ENCODE measurements at places on chromosomes 4 and X.

DNA sequence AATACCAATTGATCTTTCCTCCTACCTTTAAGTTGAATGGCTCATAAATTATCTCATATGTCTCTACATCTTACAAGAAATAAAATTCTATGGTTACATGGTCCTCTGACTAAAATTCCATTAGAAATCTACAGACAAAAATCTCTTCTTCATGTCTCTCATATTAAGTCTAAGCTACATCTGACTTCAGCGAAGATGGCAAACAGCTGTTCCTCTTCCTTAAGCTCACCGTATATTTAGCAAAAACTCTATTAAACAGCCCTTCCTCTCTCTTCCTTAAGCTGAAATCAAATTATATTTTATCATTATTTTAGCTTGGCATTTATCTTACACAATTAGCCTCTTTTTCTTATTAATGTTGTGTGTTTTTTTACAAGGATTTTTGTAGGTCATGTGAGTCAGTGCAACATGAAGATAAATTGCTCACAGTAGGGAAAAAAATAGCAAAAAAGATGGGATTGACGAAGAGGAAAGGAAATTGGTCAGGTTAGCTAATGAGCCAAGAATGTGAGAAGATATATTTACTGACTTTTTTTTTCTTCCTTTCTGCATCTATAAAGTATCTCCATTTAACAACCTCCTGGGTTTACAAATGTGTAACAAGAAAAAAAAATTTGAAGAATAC, 2412.8 kb downstream of the ARAP2 start:
- no peak for DNase-seq

DNA sequence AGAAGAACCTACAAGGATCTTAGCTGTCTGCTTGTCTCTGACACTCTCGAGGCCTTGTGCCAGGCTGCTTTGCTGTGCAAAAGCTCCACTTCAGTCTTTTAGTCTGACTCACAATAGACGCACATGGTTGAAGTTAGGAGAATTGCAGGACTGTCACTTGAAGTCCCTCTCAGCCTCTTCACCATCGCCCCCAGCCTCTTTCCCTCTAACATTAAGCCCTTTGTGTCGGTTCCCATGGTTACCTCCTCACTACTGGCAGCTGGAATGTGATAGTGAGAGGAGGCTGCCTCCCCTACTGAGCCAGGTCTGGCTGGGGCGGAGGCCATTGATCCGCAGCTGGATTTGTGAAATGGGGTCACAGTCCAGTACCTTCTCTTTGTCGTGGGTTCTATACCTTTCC, 201.8 kb downstream of the SOWAHB start:
- no peak for DNase-seq

DNA sequence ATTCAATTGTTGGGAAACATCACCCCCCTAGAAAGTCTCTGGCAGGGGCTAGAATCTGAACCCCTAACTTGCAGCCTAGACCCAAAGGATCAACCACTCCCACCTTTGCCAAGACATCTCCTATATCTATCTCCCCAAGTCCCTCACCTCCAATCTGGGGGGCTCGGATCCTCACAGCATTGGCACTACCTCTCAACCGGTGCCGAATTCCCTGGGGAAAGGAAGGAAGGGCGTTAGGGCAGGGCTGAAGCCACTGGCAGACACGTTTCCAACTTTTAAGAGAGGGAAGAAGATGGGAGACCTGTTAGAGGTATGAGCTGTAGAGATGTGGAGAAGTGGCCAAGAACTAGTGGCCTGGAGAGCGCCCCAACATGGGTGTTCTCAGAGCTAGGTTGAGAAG, 2.7 kb downstream of the TIMM17B start:
- no peak for DNase-seq

GRCh38 chrX:19824603-19825002, 62.8 kb downstream of the SH3KBP1 start:
- peak; percentile 47 for DNase-seq

DNA sequence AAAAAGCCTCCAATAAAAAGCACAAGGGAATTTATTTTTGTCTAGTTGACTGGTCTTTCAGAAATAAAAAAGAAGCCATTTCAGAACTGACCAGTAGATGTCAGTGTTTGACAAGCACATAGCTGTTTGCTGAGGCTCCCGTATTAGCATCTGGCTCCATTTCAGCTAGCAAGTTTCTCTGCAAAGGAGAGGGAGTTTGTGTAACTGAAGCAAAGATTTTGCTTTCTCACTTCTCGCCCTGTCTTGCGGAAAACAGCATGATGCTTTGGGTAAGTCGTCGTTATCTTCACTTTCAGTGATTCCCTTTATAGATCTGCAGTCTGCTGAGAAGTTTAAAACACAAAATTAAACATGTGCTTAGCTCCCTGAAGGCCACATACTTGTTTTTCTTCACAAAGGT, 85.5 kb downstream of the CT47B1 start:
- DNase-seq, result peak; percentile 22

- DNase-seq, result no peak
Observed at GRCh38 chr4:188016754-188017153, 21.2 kb downstream of the ZFP42 start.

DNA sequence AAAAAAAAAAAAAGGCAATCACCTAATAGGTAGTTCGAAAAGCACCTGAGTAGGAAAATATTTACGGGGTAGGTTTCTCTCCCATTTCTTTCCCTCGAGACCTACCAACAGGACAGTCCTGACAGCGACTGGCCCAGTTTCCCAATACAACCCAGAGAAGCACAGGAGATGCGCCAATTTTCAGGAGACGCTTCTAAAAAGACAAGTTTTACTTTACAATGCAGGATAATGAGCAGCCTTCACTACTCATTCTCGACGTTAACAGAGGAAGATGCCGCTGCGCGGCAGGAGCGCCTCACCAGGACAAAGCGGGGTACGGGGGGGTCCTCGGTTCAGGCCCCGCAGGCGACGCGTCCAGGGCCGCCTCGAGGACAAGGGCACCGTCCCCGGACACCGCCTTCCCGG, 708 bp downstream of the BCLAF3 start:
- DNase-seq, result no peak

- no peak for DNase-seq
Observed at GRCh38 chr4:119136546-119136945, 914 bp downstream of the MYOZ2 start.

GRCh38 chrX:33183361-33183760, 28.0 kb downstream of the DMD start:
- no peak for DNase-seq

DNA sequence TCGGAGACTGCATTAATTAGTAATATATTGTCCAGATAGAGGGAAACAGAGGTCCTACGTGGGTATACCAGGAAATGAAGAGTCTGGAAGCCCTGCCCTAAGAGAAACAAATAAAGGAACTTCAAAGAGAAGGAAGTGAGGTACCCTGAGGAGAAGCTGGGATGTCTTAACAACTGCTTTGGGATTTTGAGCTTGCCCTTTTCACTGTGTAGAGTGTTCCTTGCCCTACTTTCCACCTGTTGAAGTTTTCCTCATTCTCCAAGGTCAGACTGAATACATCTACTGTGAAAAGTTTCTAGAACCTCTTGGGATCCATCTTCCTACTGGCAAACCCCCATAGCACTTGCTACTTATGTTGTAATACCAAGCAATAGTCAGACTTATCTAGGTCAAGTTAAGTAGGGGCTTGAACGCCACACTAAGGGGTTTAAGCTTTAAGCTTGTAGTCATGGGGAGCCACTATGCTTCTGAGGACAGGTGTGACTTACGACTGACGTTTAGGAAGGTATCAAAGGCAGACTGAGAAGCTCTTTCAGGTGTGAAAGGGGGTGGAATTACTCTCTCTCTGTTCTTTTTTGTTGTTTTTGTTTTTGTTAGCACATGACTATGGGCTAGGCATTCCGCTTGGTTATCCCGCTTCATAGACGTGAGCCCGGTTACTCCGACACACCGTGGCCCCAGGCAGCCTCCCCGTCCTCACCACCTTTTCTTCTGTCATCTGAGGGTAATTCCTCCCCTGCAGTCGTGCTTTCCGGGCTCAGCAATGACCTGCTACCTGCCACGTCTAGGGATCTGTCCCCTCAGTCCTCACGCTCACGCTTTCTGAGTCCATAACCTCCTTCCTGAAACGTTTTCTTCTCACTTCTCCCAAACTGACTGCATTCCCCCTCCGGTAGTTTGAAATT, 959 bp upstream of the REST start:
- no peak for DNase-seq

DNA sequence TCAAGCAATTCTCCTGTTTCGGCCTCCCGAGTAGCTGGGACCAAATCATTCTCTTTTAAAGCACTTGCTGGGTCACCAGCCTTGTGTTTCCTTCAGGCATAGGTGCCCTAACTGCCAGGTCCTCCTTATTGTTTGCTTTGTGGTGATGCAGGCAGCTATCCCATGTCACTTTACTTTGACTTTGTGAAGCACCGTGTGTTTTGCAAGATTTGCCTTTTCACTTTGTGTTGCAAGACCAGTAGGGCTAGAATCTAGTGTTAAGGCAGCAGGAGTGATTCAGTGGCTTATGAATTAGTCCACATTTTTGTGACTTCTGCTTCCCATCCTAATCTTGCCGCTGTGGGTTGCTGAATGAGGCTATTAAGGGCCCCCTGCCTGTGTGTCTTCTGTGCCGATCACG, 20.2 kb downstream of the SYAP1 start:
- no peak for DNase-seq

DNA sequence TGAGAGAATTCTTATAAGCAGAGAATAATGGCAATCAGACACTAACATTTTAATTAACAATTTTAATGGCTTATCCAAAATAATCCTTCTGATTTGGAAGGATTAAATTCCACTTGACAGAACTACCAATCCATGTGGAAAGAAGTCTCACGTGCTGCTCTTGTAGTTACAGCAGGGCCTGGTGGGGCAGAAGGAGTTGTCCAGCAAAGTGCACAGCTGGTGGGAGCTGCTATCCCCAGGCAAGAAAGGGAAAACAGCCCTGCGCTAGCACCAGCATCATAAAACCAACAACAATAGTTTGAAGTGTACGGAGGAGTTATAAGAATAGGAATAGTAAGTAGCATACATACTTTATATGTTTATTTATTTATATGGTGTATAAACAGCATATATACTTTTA, 127.4 kb upstream of the TRIM2 start:
- DNase-seq, result no peak

Data from RCC 7860 (cell line).